ENCODE measurements at places on chromosomes 16 and 17.

GRCh38 chr17:7107012-7107754 lies 7.4 kb downstream of the ASGR2 start:
- no peak for DNase-seq

DNA sequence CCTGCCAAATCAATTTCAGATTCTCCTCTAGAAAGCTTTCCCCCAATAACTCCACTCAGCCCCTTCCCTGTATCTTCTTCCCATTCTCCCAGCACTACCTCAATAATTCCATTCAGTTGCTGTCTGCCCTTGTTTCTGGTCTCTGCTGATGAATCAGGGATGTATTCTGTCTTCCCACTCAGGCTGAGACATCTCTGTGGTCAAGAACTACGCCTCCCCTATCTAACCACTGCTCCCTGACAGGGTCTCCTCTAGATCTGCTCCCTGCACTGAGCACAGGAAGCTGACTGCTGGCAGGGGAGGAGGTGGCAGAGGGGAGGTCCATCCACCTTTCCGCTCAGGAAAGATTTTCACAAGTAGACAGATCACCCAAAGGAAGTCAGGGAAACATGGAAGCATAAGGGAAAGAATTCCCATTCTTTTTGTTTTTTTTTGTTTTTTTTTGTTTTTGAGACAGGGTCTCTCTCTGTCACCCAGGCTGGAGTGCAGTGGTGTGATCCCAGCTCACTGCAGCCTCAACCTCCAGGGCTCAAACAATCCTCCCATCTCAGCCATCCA lies 16.9 kb upstream of the SP2 start:
- DNase-seq, result no peak

GRCh38 chr17:38447502-38448085 lies 19.3 kb downstream of the ARHGAP23 start:
- no peak for DNase-seq

DNA sequence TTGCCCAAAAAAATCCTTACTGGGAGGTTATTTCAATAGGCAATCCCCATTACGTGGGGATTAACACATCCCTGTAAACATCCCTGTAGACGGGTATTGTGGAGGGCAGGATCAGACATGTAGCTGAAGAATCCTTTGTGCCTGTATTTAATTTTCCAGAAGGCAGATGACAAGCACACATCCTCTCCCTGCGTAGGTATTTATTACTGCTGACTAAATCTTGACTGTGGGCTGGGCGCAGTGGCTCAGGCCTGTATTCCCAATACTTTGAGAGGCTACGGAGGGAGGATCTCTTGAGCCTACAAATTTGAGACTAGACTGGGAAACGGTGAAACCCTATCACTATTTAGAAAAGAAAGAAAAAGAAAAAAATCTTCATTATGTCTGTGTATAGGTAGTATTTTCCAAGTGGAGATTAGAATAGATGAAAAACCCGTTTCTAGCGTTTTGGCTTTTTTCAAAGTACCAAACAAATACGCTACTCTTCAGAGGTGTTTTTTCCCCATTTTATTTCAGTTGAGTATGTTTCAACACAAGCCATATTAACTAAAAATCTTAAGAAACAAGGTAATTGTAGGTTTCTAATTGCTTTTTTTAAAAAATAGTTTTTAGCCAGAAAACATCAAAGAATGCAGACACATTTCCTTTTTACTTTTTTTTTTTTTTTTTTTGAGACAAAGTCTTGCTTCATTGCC lies 1.5 kb upstream of the MARF1 start:
- DNase-seq, result no peak

DNA sequence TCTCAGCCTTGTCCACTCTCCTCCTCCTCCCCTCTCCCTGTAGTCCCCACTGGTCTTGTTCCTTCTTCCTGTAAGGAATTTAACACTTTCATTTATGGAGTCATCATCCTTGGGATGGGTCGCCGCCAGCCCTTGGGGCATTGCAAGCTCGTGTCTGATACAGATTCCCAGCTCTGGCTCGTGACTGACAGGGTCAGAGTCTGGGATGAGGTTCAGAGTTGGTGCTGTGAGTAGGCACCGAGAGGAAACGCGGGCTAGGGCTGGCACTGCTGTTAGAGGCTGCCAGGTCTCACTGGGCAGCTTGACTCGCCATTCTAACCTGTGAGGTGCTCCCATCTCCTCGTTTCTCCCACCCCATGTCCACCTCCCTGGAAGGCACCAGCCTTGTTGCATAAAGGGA lies 407.0 kb downstream of the SOX9 start:
- no peak for DNase-seq

- no peak for DNase-seq
These were observed 32.5 kb downstream of the PITPNM3 start for GRCh38 chr17:6523809-6524355.

GRCh38 chr16:66326991-66327513 lies 39.4 kb upstream of the CDH5 start:
- no peak for DNase-seq

- DNase-seq, result no peak
These were observed 10.1 kb downstream of the MPO start for GRCh38 chr17:58270476-58271215.
